A549 treated with dexamethasone at 1 μM for 4 hours (cell line): ENCODE measurements at places on chromosomes 5 and 9. TPM values are rescaled to one million over a fixed set of nuclear protein-coding genes. Genes with fewer than 3 reads are reported as not detected.

Gene MYMK
- total RNA-seq, result not detected in 5 replicates

Gene IFNA13
- not detected in 5 replicates for total RNA-seq

Gene DDX31
- 22.7 to 27.3 TPM (median 25.5 TPM) in 5 replicates for total RNA-seq

Gene CCL19
- not detected in 5 replicates for total RNA-seq

Gene MPDZ
- total RNA-seq, result 9.5 to 13.9 TPM (median 11.4 TPM) in 5 replicates

Gene IL4
- not detected in 5 replicates for total RNA-seq

Gene C9orf50
- 0.08 to 0.18 TPM in 2 of 5 replicates, not detected in the others for total RNA-seq

Gene PCDHA7
- 0.07 to 0.16 TPM (median 0.12 TPM) in 5 replicates for total RNA-seq

Gene CNTNAP3
- total RNA-seq, result 6.5 to 12.3 TPM (median 10.1 TPM) in 5 replicates

Gene PCDHGA3
- total RNA-seq, result 0.02 to 0.05 TPM (median 0.03 TPM) in 4 of 5 replicates, not detected in the other

Gene PELO
- 14.9 to 17.7 TPM (median 17.1 TPM) in 5 replicates for total RNA-seq
